ENCODE measurements at places on chromosomes 12 and 14.

- DNase-seq, result no peak
These were observed 76.8 kb downstream of the NUMB start for GRCh38 chr14:73381380-73382013.

DNA sequence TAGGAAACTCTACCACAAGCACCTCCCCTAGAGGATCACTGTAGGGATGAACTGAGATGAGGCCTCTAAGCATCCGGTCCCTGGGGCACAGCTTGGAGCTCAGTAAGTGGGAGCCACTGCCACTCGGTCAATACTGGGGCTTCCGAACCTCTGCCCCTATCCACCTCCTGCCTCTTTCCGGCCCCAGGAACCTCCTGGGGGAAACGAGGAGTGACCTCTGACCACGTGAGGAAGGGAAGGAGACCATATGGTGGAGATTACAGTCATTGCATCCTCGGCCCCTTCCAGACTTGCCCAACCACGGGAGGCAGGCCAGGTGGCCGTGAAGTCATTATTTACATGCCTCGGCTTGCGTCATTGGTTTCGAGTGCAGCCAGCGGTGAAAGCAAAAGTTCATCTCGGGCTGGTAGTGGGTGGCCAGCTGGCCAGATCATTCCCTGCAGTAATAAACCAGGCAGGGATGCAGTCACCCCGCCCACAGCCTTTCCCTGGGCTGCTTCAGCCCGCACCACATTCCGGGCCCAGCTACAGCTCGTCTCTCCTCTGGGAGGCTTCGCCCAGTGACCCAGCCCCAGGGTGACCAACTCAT, 65.4 kb downstream of the C14orf132 start:
- DNase-seq, result no peak

- peak; percentile 94 for DNase-seq
These were observed 42.0 kb upstream of the GPR68 start for GRCh38 chr14:91286530-91286937.

GRCh38 chr14:105141026-105141425, 27.6 kb downstream of the JAG2 start:
- DNase-seq, result no peak

GRCh38 chr12:43655586-43655985, 103.0 kb downstream of the PUS7L start:
- DNase-seq, result no peak

GRCh38 chr12:73598626-73599025, 939.0 kb upstream of the ATXN7L3B start:
- DNase-seq, result no peak

DNA sequence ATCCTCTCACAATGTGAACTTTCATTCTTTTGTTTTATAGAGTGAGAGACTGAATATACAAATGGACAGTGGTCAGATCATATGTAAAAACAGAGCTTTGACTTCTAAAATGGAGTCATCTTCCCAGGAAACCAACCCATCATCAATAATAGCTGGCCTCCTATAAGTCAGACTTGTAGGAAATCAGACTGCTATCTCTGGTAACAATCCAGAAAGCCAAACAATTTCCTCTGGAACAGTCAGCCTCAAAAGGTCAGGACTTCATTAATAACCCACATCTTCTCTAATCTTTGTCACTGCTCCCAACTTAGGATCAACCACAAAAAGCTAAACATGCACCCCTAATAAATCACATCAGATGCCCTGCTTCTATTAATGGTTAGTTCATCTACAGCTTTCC, 227.9 kb upstream of the G2E3 start:
- DNase-seq, result no peak

DNA sequence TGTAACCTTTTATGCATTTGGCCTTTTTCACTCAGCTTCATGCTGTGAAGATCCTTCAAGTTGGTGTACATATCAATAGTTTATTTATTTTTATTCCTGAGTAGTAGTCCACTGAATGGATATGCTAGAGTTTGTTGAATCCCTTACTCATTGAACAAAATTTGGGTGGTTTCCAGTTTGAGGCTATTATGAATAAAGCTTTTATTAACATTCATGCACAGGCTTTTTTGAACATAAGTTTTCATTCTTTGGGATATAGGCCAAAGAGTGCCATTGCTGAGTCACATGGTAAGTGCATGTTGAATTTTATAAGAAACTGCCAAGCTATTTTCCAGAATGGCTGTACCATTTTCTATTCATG, 59.5 kb upstream of the CAPRIN2 start:
- DNase-seq, result no peak

Data from inflammatory macrophage treated with lipopolysaccharide for 1 hour (primary cell).